ENCODE measurements at places on chromosomes 12 and 14.

DNA sequence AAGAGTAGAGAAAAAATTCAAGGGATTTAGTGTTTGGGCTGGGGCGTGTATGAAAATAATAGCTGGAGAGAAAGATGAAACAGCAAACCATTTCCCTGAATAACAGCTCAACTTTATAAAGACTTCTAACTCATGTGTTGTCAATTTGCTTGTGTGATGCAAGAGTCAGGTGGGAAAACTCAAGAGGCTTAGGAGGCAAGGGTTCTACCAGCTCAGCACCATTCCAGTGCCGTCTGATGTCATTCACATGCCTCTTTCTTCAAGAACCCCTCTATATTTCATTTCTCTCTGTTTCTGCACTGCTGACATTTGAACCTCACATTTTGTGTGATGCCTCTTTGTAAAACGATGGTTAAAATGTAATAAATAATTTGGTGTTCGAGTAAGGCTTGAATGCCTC, 192.2 kb downstream of the PRKD1 start:
- DNase-seq: no peak

DNA sequence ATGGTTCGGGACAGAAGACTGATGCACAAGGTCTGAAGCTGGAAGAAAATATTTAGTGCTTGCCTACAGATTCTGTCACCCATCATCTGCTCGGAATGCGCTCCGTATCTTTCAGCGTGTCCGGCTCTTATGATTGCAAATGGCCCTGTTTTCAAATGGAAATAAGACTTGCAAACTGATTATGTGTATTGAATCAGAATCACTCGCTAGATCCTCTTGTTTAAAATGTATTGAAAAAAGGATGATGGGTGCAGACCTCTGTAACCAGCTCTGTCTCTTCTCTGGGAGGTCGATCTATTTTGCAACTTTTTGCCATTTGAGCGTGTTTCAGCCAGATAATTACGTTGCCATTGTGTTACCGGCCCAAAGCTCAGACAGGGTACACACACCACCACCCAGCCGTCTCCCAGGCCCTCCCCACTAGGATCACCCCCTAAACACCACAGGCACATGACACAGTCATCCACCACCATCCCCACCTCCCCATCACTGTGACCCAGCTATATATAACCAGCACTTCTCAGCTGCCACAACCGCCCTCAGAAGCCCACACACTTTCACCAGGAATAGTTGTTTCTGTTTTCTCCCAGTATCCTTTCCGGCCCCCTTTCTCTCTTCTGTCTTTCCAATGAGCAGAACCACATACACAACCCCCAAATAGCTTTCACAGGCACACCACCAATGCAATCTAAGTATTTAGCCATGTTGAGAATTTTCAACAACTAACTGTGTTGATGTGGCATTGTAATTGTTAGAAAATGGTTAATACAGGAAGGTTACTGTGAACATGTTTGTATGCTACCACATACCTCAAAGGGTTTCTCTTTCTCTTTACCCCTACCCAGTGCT, 10.7 kb downstream of the NKX2-1 start:
- no peak for DNase-seq

DNA sequence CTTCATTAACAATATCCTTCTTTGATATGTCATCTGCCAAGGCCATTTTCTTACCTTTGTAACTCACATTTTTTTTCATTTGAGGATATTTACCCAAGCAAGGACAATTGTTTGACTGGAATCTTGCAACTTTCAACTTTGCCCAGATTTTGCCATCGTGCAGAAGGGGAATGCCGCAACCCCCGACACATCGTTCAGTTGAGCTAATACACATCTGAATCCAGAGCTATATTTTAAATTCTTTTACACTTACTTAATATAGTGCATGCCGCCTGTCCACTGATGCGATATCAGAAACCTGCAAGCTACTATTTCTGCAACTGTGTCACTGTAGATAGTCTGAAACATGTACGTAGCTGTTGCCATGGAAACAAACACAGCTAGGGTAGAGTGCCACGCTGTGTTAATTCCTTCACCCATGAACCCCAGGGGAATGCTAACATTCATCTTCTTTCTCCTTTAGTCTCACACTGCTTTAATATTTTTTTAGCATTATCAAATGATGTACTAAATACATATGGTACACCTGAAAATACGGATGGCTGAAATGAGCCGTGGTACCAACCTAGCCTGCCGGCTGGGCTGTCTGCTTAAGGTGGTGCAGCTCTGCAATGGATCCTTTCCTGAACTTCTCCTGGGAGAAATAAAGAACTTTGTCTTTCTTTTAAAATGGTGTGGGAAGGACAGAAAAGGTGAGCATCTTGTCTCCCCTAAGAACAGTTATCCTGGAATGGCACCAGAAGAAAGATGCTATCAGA, 77.0 kb upstream of the FOXN3 start:
- DNase-seq: no peak

GRCh38 chr12:121009741-121010140, 6.5 kb downstream of the C12orf43 start:
- no peak for DNase-seq

All from caudate nucleus (tissue), 63 donors.